ENCODE measurements at places on chromosomes 2 and 18. TPM values are rescaled to one million over a fixed set of nuclear protein-coding genes. Genes with fewer than 3 reads are reported as not detected.

GRCh38 chr18:63161761-63162195, 157.8 kb downstream of the BCL2 start:
- no peak for DNase-seq

DNA sequence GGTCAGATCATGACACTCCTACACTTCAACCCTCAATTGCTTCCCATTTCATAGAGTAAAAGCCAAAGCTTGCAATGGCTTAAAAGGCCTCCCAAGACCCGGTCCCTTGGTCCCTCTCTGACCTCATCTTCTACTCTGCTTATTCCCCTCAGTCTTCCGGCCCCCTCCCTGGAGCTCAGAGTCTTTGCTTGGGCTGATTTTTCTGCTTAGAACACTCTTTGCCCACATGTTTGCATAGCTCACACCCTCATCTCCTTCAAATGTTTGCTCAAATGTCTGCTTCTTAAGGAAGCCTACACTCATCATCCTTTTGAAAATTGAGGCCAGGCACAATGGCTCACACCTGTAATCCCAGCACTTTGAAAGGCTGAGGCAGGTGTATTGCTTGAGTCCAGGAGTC, 65.6 kb upstream of the CAPN13 start:
- no peak for DNase-seq

- no peak for DNase-seq
Observed at GRCh38 chr2:231152800-231153557, 28.1 kb upstream of the HTR2B start.

GRCh38 chr2:39421354-39421753, 15.7 kb downstream of the MAP4K3 start:
- no peak for DNase-seq

CAPN14 gene
- total RNA-seq = not detected

ILKAP gene
- 53.4 TPM for total RNA-seq

All from HCT116 (cell line).